AG04450 (cell line): ENCODE measurements at places on chromosomes 3 and 15.

- no peak for DNase-seq
These were observed 53.4 kb downstream of the UBE2E1 start for GRCh38 chr3:23859012-23859743.

GRCh38 chr15:27774638-27775037 lies 324.5 kb downstream of the OCA2 start:
- no peak for DNase-seq

- DNase-seq: no peak
These were observed 282.5 kb upstream of the TLE3 start for GRCh38 chr15:70379938-70380883.

DNA sequence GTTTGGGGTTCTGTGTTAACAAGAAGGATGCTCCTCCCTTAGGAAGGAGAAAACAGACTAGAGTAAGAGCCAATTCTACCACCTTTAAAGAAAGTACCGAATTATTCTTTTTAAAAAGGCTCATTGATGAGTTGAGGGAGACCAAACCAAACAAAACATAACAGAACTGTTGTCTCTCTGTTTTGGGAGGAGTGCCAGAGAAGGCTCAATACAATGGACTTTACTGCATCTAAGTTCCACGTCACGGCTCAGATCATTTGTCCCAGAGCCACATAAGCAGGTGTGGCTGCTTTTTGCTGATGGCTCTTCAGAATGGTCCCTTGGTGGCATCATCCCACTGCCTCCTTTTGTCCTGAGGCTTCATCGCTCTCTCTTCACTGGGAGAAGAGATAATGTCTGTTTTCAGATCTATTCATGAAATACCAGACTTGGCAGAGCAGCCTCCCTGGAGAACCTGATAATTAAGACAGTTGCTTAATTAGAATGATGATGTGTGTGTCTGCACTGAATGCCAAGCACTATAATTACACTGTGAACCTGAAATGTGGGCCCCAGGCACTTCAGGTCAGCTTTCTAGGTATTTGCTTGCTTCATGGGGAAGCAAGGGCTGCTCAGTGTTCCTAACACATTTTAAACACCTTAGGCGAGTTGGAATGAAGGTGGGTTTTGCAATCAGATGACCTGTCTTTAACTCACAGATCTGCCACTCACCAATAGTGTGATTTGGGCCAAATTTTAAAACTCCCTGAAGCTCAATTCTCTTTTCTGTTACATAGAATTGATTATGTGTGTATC lies 335.2 kb upstream of the MCTP2 start:
- DNase-seq: no peak

DNA sequence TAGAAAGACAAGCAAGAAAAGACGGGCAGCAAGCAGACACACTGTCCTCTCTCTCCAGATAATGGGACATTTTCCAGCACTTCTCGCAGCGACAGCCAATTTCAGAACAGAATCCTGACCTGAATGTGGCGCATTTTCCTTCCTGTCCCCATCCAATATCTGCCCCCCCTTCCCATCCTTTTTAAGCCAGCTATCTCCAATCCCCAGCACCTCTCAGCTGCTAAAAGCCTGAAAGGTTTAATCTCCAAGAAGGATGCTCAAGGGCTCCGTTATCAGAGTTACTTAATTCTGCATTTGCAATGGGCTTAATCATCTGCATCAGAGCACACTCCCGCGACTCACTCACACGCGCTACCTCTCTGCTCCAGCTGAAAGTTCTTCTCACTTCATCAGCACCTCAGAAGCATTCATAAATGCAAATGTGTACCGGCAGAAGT lies 50.5 kb downstream of the SRGAP3 start:
- DNase-seq: no peak

DNA sequence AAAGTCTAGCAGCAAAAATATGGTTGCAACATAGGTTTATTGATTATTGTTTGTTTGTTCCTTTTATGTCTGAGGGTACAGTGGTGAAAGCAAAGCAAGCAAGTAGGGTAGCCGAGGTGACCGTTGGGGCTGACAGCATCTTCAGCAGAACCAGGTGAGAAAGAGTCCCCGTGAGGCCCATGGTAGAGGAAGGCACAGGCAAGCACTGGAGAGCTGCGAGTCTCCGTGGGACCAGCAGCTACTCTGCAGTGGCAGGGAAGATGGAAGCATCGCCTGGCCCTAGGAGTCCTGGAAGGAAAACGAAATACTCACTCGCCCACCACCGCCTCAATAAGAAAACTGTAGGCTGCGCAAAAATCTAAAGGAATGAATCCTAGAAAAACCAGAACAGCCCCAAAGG lies 25.3 kb upstream of the GABRA5 start:
- no peak for DNase-seq

GRCh38 chr3:94961423-94962100 lies 898.7 kb downstream of the NSUN3 start:
- no peak for DNase-seq

DNA sequence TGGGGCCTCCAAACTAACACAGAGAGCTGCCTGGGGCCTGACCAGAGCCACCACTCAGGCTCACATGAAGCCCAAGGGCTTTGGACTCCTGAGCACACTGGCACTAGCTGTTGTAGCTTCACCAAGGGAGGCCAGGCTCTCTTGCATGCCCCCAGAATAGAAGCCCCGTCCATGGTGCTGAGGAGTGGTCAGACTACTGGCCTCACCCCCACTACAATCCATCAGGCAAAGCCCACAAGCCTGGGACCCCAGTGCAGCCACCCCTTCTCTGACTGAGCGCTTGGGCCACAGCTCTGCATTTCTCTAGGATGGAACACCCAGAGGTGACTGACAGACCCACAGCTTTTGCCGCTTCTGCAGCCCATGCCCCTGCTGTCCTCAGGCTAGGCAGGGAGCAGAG lies 180.8 kb downstream of the PYDC2 start:
- no peak for DNase-seq

DNA sequence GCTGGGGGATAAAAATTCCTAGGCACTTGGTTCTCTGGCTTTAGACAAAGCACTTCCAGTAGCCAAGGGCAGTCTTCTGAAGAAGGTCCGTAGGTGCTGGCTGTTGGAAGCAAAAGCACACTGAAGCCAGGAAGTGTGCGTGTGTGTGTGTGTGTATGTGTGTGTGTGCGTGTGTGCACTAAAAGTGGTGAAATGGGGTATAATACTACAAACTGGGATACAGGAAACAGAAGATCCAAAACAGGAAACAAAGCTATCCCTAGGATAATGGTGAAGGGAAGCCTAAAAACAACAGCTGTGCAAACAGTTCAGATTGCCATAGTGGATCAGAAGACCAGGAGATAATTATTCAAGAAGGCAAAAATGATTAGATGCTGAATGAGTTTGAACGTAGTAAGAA lies 103.4 kb downstream of the IL20RB start:
- no peak for DNase-seq

DNA sequence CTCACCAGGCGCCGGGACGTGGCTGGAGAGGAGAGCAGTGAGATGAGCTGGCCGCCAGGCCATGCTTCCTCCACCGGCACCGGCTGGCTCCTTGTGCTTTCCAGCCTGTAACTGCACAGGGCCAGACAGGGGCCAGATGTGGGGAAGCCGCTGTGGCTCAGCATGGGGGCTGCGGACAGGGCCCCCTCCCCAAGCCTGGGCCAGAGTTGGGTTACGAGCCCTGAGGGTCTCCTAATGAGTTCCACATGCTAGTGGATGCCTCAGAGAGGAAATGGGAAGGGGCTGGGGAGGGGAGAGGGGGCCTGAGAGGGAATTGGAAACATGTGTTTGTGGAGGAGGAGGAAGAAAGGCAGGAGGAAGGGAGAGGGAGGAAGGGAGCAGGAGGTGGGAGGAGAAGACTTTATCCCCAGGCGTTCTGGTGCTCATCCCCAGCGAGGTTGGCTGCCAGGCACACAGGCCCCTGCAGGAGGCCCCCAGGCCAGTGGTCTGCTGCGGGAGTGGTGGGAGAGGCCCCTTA lies 11.7 kb upstream of the DUSP7 start:
- no peak for DNase-seq

- DNase-seq: no peak
These were observed 49.1 kb upstream of the TJP1 start for GRCh38 chr15:29871401-29871800.

GRCh38 chr3:52743152-52743551 lies 27.6 kb downstream of the NEK4 start:
- DNase-seq: no peak

DNA sequence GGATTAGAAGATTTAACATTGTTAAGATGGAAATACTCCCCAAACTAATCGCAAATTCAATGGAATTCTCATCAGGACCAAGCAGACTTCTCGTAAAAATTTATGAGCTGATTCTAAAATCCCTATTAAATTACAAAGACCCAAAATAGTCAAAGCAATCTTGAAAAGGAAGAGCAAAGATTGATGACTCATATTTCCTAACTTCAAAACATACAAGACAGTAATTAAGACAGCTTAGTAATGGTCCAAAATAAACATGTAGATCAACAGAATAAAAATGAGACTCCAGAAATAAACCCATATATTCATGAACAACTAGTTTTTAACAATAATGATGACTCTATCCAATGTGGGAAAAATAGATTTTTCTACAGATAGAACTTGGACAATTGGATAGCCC lies 148.7 kb downstream of the SI start:
- DNase-seq: no peak

DNA sequence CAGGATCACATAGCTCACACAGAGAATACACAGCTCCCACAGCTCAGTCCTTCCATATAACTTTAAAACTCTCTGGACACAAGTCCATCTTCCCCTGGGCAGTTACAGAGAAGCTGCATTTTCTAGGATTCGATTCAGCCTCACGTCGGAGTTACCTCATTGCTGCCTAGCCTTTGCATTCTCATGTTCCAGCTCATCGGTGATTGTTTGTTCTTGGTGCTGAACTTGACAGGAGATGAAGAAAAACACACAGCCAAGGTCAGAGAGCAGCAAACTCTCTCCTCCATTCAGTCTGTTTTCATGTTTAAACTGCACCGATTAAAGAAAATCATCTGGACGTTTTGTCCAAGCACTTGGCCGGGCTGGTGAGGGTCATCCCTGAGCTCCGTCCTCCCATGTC lies 375.5 kb upstream of the CFAP20DC start:
- peak; percentile 82 for DNase-seq

DNA sequence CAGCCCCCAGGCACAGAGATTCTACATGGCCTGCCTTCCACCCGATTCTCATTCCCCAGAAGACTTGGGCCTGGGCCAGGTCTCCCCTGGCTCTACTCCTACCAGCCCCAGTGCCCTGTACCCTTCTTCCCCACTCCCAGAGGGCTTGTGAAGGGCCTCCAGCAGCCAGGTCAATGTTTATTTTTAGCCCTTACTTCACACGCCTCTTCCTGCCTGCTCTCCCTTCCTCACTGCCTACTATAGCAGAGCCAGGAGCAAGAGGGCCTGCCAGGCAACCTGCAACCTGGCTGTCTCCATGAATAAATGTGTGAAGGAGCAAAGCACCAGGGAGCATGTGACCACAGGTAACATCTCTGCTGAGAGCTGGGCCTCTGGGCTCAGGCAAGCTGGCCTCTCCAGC lies 26.4 kb upstream of the APEH start:
- DNase-seq: no peak

GRCh38 chr15:60251300-60252070 lies 146.3 kb downstream of the ANXA2 start:
- no peak for DNase-seq

GRCh38 chr15:98939311-98940080 lies 68.1 kb downstream of the PGPEP1L start:
- DNase-seq: no peak

GRCh38 chr3:183710231-183710630 lies 12.6 kb downstream of the YEATS2 start:
- DNase-seq: no peak

DNA sequence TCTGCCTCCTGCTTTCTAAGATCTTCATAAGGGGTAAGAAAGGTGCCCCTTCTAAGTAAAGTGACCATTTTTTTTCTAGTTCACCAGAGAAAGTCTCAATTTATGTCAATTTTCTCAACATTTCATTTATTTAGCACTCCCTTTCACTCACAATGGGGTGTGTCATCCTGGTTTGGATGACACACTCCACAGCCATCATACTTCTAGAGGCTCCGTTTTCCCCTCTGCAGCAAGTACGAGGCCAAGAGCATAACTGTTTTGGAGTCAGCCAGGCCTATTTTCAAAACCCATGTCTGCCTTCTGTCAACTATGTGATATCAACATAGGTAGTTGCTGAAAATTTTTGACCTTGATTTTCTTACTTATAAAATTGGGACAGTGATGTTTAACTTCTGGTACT lies 703.2 kb downstream of the NLGN1 start:
- DNase-seq: no peak

DNA sequence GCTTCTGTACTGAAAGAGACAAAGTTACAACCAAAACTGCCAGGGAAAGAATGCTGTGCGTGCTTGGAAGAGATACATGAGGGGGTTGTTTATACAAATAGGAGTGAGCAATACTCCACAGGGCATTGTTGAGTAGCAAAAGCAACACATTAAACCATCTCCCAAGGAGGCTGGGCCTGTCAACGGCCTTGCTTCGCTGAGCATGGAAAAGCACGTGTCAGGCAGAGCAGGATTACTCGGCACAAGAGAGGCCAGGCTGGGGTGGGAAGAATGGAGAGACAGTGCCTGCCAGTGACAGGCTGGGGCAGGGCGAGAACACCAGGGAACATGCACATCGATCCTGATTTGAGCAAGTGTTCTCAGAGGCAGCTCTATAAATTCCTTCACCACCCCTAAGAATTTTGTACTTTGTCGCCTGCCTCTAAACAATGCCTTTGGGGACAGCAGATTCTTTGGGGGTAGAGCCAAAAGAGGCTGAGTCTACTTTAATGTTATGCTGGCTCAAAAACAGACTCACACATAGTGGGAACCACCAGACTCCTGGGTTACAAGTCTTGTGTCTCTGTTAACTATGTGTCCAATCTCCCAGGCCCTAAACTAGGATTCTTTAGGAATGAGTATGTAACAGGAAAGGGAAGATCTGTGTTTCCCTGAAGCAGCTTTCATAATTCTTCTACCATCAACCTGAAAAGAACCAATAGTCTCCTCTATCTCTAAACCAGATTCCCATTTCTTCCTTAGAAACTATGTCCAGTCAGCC lies 67.2 kb downstream of the LIPC start:
- peak; percentile 91 for DNase-seq

DNA sequence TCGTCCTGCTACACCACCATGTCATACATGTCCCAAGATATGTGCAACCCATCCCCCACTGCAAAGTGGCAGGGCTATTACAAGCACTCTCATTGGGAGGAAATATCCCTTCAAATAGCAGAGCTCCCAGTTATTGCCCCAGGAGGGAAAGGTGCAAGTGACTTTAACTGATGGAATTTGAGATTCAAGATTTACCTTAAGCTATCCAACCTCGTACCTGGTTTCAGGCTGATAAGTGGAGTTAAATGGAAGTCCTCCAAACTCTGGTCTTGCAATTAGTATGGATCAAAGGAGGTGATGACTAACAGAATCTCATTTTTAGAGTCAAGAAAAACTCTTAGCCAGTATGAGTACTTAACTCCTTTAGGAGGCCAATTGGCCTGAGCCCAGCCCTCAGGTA lies 2.1 kb downstream of the SLCO2A1 start:
- no peak for DNase-seq
